Hepatocyte (in vitro differentiated cells): ENCODE measurements at places on chromosomes 11 and 22. TPM values are rescaled to one million over a fixed set of nuclear protein-coding genes. Genes with fewer than 3 reads are reported as not detected.

The OVCH2 gene
- 0.12 and 0.63 TPM in 2 replicates for total RNA-seq

The RHOD gene
- 43.3 and 47.0 TPM in 2 replicates for total RNA-seq

The PAMR1 gene
- total RNA-seq = 24.8 and 31.1 TPM in 2 replicates

The NLRP10 gene
- total RNA-seq = 1.1 TPM in 1 of 2 replicates, not detected in the other

The SSRP1 gene
- 64.6 and 68.6 TPM in 2 replicates for total RNA-seq

DNA sequence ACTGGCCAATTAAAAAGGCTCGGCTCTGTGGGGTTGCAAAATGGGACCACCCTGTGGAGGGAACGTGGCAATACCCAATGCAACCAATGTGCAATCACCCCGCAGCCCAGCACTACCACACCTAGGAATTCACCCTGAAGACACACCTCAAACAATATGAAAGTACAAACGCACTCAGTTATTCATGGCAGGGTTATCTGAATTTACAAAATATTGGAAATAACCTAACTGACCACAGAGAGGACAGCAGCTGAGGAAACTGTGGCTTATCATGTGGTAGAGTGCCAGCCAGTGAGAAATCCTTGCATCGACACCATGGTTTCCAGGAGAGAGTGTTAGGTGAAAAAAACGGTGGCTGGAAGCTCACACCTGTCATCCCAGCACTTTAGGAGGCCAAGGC, 18.7 kb downstream of the ALG12 start:
- no peak for DNase-seq
- no peak overlapping the region for H3K27ac ChIP-seq
- H3K4me3 ChIP-seq = no peak overlapping the region
- H3K27me3 ChIP-seq = no peaks in the 10 kb centered on the region

DNA sequence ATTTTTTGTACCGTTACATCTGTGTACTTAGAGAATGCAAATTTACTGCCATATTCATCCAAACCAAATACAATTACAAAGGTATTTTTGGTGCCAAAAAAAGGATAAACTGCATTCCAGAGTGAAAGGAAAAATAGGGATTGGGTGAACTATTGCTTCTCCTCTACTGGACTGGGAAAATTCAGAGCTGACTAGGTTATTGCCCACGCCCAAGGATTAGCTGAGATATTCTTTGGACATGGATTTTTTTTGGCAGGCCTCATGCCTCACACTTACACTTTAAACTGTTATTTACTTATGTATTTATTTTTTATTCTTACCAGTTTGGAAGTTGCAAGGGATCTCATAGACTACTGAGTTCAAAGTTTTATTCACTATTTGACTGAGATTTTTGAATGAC, 76.3 kb upstream of the DDI1 start:
- no peaks in the 10 kb centered on the region for H3K27me3 ChIP-seq
- H3K4me1 ChIP-seq = no peaks in the 10 kb centered on the region
- no peak for DNase-seq
- no peak overlapping the region for H3K27ac ChIP-seq

DNA sequence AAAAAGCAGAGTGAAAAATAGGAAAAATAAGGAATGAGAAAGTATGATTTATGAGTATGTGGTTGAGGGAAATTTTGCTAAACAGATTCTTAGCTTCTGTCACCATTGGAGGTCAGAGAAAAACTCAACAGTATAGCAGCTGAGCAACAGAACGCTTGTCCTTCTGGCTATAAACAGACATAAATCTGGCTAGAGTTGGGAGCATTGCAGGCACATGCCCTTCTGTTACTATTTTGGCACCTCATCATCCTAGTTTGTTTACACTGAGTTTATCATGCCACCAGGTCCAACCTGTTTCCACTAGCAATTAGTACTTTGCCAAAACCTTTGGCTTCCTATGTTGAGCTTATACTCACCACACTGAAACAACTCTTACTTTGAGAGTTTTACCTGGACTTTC, 6.9 kb downstream of the UBE4A start:
- no peaks in the 10 kb centered on the region for H3K4me1 ChIP-seq
- no peaks in the 10 kb centered on the region for H3K27me3 ChIP-seq
- H3K4me3 ChIP-seq = no peak overlapping the region
- DNase-seq = no peak
- H3K27ac ChIP-seq = no peak overlapping the region

- no peak overlapping the region for H3K27ac ChIP-seq
- H3K36me3 ChIP-seq = no peaks in the 10 kb centered on the region
- no peak overlapping the region for H3K4me3 ChIP-seq
- no peaks in the 10 kb centered on the region for H3K4me1 ChIP-seq
- no peaks in the 10 kb centered on the region for H3K27me3 ChIP-seq
- no peak for DNase-seq
These were observed 133.2 kb upstream of the RCN1 start for GRCh38 chr11:31957674-31958073.

- H3K36me3 ChIP-seq = no peaks in the 10 kb centered on the region
- peaks cover 14% of the 10 kb centered on the region for H3K4me1 ChIP-seq
- DNase-seq = no peak
These were observed 5.6 kb upstream of the ANKRD13D start for GRCh38 chr11:67283481-67283963.

DNA sequence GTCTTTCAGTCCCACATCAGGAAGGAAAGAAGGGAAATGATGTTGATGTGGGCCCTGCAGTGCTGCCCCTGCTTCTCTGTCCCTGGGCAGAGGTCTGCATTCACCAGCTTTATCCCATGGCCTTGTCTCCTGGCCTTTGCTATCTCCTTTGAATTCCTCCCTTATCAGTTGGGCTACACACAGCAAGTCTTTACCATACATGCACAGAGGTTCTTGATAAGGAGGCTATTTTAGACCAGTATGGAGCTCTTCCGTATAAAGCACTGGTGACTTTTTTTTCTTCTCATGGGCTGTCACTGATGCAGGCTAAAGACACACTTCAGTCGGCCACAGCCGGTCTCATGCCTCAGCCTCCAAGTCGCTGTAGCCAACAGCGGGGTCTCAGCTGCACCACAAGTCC, 20.2 kb downstream of the MYO18B start:
- no peaks in the 10 kb centered on the region for H3K36me3 ChIP-seq
- H3K4me3 ChIP-seq = no peak overlapping the region
- peaks cover 17% of the 10 kb centered on the region for H3K4me1 ChIP-seq

DNA sequence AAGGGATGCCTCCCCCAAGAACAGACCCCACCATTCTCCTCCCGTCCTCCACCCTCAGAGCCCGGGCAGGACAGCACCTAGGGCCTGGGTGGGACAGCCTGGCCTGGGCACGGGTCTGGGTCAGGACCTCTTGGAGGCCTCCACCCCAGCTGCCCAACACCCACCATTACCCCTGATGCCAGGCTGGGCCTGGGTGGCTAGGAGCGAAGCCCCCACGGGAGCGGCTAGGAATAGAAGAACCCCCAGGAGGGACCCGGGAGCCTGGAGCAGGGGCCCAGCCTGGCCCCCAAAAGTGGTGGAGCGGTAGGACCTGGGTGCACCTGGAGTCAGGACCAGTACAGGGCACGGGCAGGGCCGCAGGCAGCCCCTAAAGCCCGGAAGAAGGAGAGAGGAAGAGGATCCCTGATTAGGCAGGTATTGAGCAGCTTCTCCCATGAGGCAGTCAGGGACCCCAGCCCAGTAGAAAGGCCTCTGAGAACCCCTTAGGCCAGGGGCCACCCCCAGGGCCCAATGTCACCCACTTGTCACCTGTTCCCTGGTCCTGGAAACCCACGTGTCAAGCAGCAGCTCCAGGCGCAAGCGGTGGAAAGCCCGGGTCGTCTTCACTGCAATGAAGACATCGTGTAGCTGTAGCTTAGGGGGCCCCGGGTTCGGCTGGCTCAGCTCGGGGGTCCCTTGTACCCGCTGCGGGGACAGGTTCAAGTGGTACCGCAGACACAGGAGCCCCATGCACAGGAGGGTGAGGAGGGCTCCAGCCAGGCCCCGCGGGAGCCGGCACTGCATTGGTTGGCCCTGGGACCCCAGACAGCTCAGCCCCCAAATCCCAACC, 575 bp downstream of the MFNG start:
- no peak for DNase-seq
- H3K4me1 ChIP-seq = peaks cover 22% of the 10 kb centered on the region
- no peaks in the 10 kb centered on the region for H3K36me3 ChIP-seq
- H3K27me3 ChIP-seq = no peaks in the 10 kb centered on the region

DNA sequence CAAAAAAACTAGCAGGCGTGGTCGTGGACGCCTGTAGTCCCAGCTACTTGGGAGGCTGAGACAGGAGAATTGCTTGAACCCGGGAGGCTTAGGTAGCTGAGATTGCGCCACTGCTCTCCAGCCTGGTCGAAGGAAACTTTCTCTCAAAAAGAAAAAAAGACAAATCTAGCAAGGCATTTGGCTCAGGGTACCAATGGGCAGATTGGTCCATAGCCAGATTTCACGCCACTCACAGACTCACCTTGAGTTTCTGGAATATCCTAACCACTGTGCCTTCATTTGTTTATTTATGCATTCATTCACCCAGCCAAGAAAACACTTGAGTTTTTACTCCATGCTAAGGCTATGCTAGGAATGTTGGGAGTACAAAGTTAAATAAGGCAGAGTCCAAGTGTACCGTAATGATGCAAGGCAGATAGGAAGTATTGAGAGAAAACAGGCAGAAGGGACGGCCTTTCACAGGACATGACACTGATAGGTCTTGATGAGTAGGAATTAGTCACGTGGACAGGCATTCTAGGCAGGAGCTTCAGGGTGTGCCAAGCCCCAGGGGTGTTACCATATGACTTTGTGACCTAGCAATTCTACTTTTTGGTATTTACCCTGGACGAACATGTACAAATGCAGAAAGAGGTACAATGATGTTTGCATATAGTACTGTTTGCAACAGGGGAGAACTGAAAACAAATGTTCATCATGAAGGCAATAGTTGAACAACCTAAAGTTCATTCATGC, 3.0 kb upstream of the PACSIN3 start:
- peaks cover 44% of the 10 kb centered on the region for H3K4me1 ChIP-seq
- H3K27me3 ChIP-seq = no peaks in the 10 kb centered on the region
- no peak overlapping the region for H3K4me3 ChIP-seq
- DNase-seq = peak; percentile 87
- no peaks in the 10 kb centered on the region for H3K36me3 ChIP-seq

- H3K36me3 ChIP-seq = no peaks in the 10 kb centered on the region
- H3K4me1 ChIP-seq = peaks cover 25% of the 10 kb centered on the region
- H3K27ac ChIP-seq = no peak overlapping the region
- H3K4me3 ChIP-seq = no peak overlapping the region
These were observed 103.6 kb upstream of the ANO1 start for GRCh38 chr11:69974528-69974927.

GRCh38 chr11:110491577-110492320, 62.0 kb downstream of the FDX1 start:
- H3K36me3 ChIP-seq = no peaks in the 10 kb centered on the region
- no peaks in the 10 kb centered on the region for H3K27me3 ChIP-seq
- H3K4me1 ChIP-seq = peaks cover 4% of the 10 kb centered on the region
- DNase-seq = peak; percentile 40
- H3K27ac ChIP-seq = peak overlapping the region; percentile 61

GRCh38 chr22:19811811-19812771, 42.6 kb downstream of the GNB1L start:
- H3K27me3 ChIP-seq = no peaks in the 10 kb centered on the region
- no peak overlapping the region for H3K27ac ChIP-seq
- no peaks in the 10 kb centered on the region for H3K36me3 ChIP-seq
- no peaks in the 10 kb centered on the region for H3K4me1 ChIP-seq

- H3K4me1 ChIP-seq = peaks cover 14% of the 10 kb centered on the region
- no peak for DNase-seq
- no peak overlapping the region for H3K27ac ChIP-seq
- H3K36me3 ChIP-seq = no peaks in the 10 kb centered on the region
- no peak overlapping the region for H3K4me3 ChIP-seq
These were observed 91.9 kb upstream of the DRD2 start for GRCh38 chr11:113567097-113567496.

DNA sequence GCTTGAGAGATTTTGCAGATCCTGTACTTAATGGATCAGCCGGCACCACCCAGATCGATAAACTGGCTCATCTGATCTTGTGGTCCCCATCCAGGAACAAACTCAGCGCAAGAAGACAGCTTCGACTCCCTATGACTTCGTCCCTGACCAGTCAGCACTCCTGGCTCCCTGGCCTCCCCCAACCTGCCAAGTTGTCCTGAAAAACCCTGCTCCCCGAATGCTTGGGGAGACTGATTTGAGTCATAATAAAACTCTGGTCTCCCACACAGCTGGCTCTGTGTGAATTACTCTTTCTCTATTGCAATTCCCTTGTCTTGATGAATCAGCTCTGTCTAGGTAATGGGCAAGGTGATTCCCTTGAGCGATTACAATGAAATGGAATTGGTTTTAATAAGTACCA, 29.5 kb downstream of the OR2AG2 start:
- H3K27ac ChIP-seq = no peak overlapping the region
- H3K36me3 ChIP-seq = no peaks in the 10 kb centered on the region
- no peak overlapping the region for H3K4me3 ChIP-seq
- no peaks in the 10 kb centered on the region for H3K27me3 ChIP-seq
- no peaks in the 10 kb centered on the region for H3K4me1 ChIP-seq
- no peak for DNase-seq
